Central memory CD8-positive, alpha-beta T cell (primary cell): ENCODE measurements at places on chromosomes 6 and 20.

DNA sequence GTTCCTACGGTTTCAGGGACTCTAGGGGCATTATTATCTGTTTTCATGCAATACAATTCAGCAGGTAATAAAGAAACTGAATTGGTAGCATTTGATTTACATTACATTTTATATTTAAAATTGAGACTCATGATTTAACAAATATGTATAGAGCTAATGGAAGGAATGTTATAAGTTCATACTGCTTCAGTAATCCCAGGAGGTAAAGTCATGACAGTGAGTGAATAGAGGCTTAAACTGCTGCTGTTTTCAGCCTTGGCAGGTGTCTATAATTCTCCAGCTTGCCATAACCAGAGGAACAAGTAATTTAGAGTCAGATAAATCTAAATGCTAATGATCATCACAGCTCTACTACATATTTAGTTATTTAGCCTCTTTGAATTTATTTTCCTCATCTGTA is 360.8 kb upstream of the MANEA start:
- no peak for DNase-seq

- DNase-seq = no peak
These were observed 202.4 kb downstream of the ZMYND8 start for GRCh38 chr20:47154089-47154488.

DNA sequence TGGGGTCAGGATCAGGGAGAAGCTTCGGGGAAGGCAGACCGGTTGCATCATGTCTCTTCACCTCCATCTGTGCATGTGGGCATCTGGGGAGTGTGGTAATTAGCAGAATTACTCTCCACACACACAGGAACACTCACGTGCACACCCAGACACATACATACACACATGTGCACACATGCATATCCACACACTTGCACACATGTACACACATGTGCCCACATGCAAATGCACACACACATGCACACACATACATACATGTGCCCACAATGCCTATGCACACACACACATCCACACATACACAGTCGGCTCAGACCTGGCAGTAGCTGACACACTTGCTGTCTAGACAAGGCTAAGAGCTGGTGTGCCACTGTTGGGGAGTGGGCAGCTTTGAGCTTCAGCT is 212.3 kb upstream of the PMEPA1 start:
- no peak for DNase-seq

GRCh38 chr6:89731924-89732567 is 87.5 kb downstream of the MDN1 start:
- no peak for DNase-seq

DNA sequence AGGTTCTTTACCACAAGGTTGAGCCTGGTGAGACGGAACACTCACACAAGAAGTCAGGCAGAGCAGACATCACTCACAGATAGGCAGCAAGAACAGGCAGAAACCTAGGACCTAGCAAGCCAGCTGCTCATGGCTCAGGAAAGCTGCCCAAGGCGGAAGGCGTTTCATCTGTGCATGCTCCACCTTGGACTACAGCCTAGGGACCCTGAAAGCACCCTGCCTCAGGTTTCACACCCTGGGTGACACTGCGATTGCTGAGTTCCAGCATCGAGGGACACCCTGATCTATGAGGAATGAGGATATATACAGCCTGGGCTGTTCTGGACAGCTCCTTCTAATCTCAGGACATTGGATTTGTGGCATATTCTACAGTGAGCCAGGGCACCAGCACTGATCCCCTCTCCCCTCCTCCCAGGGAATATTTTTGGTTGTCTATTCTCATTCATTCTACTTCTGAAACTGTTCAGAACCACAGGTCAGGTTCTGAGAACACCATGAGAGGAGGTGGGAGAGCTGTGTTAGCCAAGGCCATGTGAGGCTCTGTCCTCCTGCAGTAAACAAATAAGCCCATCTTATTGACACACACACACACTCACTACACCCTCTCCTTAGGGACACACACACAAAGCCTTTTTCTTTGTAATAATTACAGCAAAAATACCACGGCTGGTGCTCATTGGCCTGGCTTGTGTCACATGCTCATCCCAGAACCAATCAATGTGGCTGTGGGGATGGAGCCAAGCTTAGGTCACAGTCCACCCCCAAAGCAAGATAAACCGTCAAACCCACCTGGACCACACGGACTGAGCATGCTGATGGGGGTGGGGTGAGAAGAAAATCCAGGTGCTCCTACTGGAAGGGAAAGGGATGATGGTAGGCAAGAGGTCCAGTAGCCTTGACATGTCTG is 26.3 kb upstream of the PMEPA1 start:
- DNase-seq = no peak

- DNase-seq = no peak
These were observed 365.2 kb downstream of the SYNE1 start for GRCh38 chr6:152271776-152272464.

DNA sequence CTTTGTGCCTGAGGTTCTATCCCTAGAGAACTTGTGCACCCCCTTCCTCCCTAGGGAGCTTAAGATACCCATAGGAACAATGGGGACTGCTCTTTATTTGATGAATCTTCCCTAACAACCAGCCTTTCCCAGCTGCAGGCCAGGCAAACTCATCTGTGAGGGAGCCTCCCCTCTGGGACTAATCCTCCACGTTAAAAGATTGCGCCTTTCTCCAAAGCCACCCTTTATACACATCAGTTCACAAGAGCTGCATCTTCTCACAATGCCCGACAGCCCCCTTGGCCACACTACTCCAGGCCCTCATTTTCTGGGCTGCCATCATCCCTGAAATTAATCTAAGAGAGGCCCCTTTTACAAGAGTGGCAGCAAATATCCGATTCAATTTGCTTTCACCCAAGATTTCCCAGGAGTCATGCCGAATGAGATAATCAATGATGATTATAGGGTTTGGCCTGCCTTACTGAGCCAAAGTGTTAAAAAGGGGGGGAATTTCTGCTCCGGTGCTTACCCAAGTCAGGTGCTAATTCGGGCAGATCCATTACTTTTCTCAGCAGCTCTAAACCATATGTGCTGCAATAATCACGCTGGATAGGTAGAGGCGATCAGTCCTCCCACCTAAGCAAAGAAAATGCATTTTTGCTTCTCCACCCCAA is 336.5 kb downstream of the KIF16B start:
- no peak for DNase-seq
